HepG2 (cell line): ENCODE measurements at places on chromosomes 7 and 10. TPM values are rescaled to one million over a fixed set of nuclear protein-coding genes. Genes with fewer than 3 reads are reported as not detected.

LRMDA gene
- polyA plus RNA-seq: 13.4 and 17.7 TPM in 2 replicates

CTAGE6 gene
- 0.09 and 0.12 TPM in 2 replicates for polyA plus RNA-seq

TMEM273 gene
- not detected in 2 replicates for polyA plus RNA-seq

MEOX2 gene
- polyA plus RNA-seq: not detected in 2 replicates
